ENCODE measurements at places on chromosomes 1 and 21.
A peak's percentile ranks its signal among the peaks of the same experiment; 100 is the strongest.

GRCh38 chr1:221644145-221644448 is 97.8 kb downstream of the DUSP10 start:
- DNase-seq: no peak

GRCh38 chr1:240295811-240296210 is 204.1 kb downstream of the FMN2 start:
- DNase-seq: no peak

DNA sequence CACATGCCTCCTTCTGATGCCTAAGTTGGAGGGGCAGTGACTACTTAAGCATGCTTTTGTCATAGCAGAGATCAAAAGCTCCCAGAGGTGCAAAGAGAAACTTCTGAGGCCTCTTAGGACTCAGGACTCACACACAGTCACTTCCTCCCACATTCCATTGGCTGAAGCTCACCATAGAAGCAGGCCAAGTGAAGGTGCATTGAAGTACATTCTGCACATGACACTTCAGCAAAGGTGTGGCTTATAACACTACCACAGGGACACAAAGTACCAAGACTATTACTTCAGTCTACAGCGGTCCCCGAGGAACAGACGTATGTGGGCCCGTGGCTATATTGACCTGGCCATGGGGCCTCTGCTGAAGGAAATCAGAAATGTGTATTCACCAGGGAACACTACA is 2.5 kb upstream of the POGK start:
- DNase-seq: no peak

- no peak for DNase-seq
Measured at GRCh38 chr21:26001356-26001755, 169.2 kb downstream of the APP start.

DNA sequence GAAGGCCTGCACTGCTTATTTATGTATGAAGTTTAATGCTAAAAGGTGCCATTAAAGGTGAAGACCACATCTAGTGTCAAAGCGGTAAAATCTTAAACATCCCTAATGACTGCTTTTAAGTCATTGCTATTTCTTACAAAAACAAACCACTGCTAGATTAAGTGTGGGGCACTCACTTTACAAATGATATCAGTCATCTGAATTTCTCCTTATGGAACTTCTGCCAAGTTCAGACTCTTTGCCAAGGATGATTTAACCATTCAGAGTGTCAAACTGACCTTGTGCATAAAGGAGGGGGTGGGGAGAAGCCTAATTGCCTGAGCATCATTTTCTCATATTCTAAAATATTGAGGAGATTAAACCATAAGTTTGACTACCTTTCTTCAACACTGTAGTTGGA is 271.5 kb downstream of the TGFB2 start:
- no peak for DNase-seq

- no peak for DNase-seq
Measured at GRCh38 chr1:108814343-108815125, 42.4 kb downstream of the AKNAD1 start.

DNA sequence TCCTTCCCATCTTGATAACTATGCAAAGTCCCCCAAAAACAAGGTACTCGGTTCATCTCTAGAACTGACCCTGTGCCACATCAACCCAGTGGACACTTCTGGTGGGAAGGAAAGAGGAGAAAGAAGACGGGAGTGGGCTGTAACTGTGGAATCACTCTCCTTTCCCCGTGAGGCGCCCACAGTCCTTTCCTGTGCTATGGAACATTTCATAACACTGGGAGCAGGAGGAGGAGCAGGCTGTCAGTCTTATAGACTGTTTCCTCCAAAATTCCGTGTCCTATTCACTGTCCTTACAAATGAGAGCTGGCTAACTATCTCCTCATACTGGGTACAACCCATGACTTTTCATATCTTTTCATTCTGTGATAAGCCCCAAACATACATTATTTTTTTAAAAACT is 40.7 kb downstream of the PLEKHA6 start:
- DNase-seq: no peak

GRCh38 chr1:15835205-15835740 is 12.2 kb upstream of the SPEN start:
- no peak for DNase-seq

GRCh38 chr1:71080230-71080738 is 551 bp downstream of the ZRANB2 start:
- DNase-seq: no peak

- DNase-seq: no peak
Measured at GRCh38 chr21:18499761-18500376, 96.3 kb upstream of the TMPRSS15 start.

GRCh38 chr21:38524168-38525153 is 26.2 kb upstream of the ERG start:
- DNase-seq: no peak

- DNase-seq: peak; percentile 17
Measured at GRCh38 chr1:74673351-74674111, at the start of gene ERICH3. ERICH3 (minus strand) TSS chr1:74673792; CDS start chr1:74673519, 273 bp downstream.

DNA sequence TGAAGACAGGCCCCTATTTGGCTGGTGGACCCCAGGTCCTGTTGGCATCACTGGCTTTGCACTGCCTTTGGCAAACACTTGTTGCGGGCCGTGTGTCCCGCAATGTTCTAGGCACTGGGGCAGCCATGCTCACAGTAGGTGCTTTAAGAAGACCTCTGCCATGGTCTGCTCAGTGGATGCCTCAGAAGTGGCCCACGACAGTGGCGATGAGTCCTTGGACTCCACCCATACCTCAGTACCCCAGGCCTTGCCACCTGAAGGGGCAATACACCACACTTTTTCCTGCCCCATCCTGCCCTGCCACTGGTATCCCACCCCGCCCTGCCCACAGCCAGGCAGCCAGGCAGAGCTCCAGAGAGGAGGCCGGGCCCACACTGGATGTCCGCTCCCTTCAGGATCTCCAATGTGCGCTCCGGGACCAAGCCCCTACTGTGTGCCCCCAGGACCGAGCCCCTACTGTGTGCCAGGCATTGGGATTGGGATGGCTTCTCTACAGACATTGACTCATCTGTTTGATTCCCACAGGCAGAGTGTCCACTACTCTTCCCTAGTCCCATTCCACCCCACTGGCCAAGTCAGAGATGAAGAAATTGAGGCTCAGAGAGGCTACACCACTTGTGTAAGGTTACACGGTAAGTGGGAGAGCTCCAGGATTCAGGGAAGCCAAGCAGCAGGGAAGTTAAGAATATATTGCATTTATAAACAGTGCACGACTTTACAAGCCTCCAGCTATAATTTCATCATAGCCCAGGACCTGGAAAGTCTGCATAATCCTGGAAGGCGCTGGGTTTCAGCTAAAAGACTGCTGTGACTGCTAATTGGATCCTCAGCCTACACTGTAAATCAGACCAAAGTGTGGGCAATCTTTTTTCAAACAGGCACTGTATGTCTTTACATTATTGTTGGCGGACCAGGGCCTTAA is 101.6 kb downstream of the DMRTB1 start:
- no peak for DNase-seq

DNA sequence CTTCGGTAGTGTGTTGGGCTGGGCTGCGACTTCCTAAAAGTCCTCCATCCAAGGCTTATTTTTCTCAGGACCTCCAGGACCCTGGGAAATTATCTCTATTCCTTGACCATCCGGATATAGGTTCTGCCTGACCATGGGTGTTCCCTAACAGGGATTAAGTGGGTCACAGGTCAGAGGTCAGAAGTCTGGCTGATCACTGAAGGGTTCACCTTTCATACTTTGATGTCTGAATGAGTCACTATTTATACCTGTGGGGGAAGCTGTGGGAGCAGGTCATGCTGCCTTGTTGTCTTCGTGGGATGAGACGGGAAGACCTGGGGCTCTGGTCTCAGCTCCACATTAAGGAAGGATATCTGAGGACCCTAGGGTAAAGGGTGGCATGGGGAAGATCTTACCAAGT is 65.0 kb upstream of the ETV3 start:
- no peak for DNase-seq

DNA sequence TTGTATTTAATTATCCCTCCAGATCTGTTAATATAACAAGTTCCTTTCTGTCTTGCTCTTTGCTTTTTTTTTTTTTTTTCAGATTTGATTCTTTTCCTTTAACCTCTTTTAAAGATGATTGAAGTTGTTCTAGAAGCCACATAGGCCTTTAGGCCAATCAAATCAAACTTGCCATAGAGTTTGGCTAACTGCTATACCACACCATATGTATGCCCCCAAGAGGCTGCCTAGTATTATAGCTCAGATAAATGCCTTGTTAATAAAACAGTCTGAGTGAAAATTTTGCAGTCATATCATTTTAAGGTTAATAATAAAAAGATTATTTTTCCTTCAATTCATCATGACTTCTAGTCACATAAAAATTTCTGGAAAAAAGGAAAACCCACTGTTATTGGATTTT is 696.0 kb upstream of the CHRM3 start:
- no peak for DNase-seq

DNA sequence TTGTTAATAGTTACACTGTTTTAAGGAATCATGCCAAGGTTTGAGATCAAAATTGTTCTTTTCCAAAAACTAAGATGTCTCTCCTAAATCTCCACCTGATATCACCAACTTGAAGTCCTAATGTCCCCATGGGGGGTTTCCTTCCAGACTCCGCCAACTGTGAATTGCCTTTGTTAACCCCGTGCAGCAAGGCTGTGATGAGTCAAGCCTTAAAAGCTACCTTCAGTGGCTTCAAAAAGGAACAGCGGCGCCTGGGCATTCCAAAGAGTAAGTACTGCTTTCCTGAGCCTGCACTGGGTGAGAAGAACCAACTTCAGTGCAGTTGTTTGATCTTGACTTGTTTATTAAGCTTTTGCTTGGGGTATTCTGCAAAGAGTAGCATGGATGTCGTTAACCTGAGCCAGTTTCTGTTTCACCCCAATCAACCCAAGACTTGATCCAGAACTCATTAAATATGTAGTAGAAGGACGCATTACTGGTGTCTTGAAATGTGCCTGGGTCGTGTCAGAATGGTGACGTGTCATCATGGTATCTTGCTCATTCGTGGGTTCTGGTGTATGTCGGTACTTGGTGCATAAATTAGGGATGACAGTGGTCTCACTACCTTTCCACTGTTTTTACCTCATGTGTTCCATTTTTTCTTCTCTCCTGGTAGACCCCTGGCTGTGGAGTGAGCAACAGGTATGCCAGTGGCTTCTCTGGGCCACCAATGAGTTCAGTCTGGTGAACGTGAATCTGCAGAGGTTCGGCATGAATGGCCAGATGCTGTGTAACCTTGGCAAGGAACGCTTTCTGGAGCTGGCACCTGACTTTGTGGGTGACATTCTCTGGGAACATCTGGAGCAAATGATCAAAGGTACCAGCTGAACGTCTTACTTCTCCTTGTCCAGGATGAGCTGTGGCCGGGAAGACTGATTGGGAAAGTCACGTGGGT is 8.7 kb downstream of the ETS2 start:
- no peak for DNase-seq

DNA sequence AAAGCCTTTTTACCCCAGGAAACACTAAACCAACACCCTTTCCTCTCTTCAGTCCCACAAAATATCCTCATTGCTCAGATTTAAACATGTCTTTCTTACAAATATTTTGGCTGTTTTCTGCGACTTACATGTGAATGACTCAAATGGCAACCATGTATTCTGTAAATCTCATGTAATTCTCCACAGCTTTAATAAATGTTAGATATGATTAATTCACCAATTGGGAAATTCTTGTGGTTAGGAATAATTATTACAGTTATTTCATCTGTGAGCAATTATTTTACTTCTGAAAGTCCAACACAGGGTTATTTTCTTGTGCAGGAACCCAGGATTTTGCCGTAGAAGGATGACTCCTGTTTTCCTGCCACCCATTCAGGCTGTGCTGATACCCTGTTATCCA is 431.5 kb downstream of the LMO4 start:
- DNase-seq: no peak

- no peak for DNase-seq
Measured at GRCh38 chr1:2575801-2576663, 10.5 kb upstream of the PRXL2B start.

GRCh38 chr1:201181726-201182125 is 8.9 kb upstream of the IGFN1 start:
- no peak for DNase-seq

DNA sequence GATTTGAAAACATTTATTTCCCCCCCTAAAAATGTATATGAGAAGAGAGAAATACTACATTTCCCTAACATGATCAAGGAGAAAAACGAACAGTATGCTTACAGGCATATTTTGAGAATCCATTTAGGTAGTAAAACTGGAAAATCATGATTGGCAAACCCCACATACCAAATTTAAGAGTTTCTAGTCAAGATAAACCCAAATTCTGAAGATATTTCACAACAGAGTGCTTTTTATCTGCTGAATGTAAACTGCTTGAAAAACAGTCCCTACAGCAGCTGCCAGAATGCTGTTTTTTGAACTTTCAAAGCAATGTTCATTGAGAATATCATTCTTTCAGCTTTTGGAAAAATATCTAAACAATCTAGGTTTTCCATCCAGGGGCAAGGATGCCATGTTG is 31.0 kb downstream of the ASH1L start:
- no peak for DNase-seq

GRCh38 chr1:203765029-203765837 is at the start of gene LAX1:
LAX1 (plus strand) TSS chr1:203765183; CDS start chr1:203765566, 383 bp downstream.
- DNase-seq: no peak

GRCh38 chr1:154845879-154846278 is 24.2 kb downstream of the KCNN3 start:
- no peak for DNase-seq

DNA sequence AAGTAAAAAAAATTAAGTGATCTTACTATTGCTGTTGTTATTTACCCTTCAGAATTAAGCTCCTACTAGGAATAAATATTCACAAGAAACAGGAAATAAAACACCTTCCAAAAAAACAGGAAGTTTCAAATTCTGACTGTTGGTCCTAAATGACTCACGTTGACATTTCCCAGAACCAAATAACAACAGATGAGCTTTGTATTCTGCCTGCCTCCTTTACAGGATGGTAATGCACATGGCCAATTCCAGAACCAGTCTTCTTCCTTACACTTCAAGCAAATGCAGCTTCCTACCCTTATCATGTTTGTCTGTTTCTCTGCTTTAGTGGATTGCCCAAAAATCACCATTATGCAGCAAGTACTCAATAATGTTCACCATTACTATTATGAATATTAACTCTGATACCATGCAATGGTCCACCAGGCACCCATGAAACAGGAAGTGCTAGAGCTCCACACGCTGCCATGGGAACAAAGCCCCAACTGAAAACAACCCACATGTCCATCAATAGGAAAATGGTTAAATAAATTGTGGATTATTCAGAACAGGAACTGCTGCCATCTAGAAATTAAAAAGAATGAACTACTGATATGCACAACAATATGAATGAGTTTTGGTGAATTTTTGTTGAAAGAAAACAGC is 8.9 kb downstream of the CASP9 start:
- no peak for DNase-seq

DNA sequence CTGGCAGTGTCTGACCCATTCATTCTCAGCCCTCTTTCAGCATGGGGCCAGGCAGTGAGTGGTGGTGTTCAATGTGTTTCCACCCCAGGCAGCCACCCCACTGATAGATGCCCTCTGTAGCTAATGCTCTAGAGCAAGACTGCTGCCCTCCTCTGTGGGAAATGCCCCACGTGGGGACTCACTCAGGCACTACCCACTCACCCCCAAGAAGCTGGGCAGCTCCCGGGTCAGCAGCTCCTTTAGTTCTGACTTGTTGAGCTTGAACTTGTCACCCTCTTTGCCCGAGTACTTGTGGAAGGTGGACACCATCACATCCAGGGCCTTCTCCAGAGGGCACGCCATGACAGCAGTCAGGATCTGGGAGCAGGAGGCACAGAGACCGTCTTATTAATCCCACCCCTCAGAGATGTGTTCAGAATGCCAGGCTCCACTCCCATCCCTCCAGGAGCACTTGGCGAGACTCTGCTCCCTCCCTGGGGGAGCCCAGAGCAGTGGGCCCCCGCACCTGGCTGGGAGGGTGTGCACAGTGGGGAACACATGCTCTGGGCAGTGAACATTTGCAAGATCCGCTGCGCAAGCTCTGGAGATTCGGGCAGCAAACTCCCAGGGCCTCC is 1.0 kb downstream of the S100A4 start:
- no peak for DNase-seq
